ENCODE measurements at places on chromosomes 16 and 17.

DNA sequence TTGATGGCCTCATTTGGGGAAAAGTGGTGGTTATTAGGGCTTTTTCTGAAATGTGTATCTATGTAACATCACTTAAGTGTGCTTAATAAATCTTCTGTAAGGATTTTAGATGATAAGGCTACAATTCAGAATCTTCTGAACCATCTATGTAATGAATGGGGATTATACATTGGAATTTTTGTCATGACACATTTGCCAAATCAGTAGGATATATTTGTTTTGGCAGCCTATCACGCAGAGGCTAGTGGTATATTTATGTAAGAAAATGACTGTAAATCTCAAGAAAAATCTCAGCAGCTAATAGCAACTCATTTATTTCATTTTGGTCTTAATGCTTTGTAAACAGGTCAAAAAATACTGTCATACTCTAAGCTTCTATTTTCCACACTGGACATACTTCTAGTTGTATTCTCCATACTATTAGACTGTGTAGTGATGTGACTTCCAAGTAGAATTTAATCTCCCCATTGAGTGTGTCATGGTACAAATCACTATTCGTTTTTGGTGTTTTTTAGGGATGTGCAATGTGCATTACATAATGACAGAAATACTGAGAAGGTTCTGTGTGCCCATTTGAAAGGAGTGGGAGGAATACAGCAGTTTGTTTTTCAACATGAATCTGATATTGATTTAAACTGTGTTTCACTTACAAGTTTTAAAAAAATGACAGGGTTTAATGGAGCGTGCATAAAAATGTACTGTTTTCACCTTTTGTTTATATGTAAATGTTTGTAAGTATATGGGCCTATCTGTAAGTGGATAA, 29.2 kb downstream of the CLUH start:
- DNase-seq = no peak

DNA sequence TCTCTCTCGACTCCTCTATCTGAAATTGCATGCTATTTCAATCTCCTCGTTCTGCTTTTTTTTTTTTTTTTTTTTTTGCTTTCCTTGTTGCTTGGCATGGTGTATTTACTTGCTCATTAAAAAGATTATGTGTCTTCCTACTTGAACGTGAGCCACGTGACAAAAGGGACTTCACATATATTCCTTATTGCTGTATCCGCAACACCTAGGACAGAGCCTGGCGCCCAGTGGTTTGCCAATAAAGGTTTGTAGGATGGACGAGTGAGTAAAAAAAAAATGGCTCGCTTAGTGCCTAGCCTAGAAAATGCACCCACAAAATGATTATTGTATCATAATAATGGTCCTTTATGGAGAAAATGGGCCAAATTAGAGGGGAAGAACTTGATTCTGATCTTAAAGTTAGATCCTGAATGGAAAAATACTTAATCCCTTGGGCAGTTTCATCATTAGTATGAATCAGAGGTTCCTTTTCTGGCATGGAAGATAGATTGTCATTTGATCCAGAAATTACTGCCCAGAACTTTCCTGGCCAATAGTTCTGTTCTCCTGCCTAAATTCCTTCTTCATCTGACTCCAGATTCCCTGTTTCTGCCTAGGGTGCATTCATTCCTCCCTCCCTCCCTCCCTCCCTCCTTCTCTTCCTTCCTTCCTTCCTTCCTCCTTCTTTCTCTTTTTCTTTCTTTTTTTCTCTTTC, 13.6 kb upstream of the TMEM220 start:
- no peak for DNase-seq

- DNase-seq = no peak
Observed at GRCh38 chr16:14957576-14958322, 17.1 kb upstream of the PDXDC1 start.

DNA sequence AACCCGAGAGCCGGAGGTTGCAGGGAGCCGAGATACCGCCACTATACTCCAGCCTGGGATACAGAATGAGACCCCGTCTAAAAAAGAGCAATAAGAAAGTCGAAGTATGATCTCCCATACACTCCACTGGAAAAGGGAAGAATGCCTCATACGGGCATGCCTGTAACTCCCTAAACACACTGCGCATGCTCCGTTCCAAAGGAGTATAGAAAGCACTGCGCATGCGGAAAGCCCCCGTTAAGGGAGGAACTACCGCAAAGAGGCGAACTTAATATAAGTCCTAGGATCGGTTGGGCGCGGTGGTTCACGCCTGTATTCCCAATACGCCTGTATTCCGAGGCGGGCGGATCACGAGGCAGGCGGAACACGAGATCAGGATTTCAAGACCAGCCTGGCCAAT, 313.1 kb upstream of the ERCC4 start:
- no peak for DNase-seq

- DNase-seq = no peak
Observed at GRCh38 chr16:15564604-15565339, 78.2 kb downstream of the MARF1 start.

DNA sequence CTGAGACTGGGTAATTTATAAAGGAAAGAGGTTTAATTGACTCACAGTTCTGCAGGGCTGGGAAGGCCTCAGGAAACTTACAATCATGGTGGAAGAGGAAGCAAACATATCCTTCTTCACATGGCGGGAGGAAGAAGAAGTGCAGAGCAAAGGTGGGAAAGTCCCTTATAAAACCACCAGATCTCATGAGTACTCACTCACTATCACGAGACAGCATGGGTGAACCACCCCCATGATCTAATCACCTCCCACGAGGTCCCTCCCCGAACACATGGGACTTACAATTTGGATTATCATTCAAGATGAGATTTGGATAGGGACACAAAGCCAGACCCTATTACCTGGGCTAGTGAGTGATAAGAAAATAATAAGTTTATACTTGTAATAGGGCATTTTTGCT, 70.6 kb upstream of the HS3ST2 start:
- no peak for DNase-seq

GRCh38 chr17:77666881-77667395, 291.6 kb upstream of the TNRC6C start:
- peak; percentile 93 for DNase-seq
